NCI-H2171 treated with DMSO at 0.1 percent for 48 hours (cell line): ENCODE measurements at places on chromosomes 7 and 10.
A peak's percentile ranks its signal among the peaks of the same experiment; 100 is the strongest.

DNA sequence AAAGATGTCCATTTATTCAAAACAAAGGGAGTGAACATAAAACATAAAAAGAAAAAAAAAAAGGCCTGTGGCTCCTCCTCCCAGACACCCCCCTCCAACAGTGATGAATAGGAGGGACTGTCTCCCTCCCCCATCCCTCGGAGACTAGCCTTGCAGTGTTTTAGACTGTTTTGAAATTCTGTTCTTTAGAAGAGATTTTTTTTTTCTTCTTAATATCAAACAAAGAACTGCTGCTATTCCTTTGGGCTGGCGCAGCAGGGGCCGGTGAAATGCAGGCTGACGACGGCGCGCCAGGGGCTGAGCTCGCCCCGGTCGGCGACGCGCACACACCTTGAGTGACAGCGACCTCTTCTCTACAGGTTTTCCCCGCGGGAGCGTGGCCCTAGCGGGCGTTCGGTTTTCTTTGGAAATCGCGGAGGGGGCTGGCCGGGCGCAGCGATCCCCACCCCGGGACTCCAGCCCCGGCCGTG is at the start of gene LANCL2:
LANCL2 (plus strand) TSS at position 133 of the 470 bp plus-strand sequence. CDS start 689 bp downstream, outside the sequence.
- peak; percentile 79 for DNase-seq

GRCh38 chr10:67506083-67506756 is 189.8 kb downstream of the CTNNA3 start:
- no peak for DNase-seq

GRCh38 chr7:99003419-99003818 is 125.1 kb downstream of the TRRAP start:
- no peak for DNase-seq

- no peak for DNase-seq
Measured at GRCh38 chr7:151013733-151014497, 10.4 kb downstream of the ATG9B start.

DNA sequence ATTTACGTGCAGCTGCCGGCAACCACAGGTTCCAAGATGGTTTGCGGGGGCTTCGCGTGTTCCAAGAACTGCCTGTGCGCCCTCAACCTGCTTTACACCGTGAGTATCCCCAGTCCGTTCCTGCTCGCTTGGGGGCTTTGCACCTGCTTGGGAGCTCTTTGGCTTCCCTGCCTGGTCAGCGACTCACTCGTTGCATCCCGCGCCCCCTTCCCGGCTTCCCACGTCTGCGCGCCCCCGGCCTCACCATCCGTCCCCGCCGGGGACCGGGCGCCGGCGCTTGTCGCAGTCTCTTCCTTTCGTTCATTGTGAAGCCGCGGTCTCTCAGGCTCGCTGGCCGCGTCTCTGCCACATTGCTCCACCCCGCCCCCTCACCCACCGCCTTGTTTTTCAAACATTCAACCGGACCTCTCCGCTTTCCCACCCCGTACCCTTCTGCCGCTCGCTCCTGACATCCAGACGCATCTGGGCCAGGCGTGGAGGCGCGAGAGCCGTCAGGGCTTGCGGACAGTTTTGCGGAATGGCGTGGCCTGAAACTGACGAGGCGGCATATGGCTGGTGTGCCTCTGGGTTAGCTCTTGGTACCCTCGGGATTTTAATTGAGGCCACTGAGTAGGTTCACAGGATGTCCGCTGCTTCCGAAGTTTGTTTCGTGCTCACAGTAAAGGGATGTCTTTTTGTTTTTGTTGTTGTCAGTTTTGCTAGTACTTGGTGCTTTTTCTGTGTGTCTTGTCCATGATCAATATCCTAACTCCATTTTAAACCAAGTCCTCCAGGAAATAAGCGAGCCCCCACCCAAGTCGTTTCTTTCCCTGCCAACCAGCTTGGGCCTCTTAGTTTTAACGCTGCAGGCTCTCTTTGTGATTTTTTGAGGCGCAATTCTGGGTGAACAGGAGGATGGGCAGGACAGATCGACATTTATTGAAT is 639 bp downstream of the TSPAN13 start:
- peak; percentile 75 for DNase-seq

- no peak for DNase-seq
Measured at GRCh38 chr10:17606547-17607040, 10.6 kb downstream of the HACD1 start.

- peak; percentile 20 for DNase-seq
Measured at GRCh38 chr10:85225311-85225710, 896.9 kb downstream of the CCSER2 start.

GRCh38 chr10:19929506-19930140 is 113.4 kb downstream of the PLXDC2 start:
- no peak for DNase-seq

GRCh38 chr7:88789480-88790064 is 6.0 kb downstream of the TEX47 start:
- peak; percentile 7 for DNase-seq

DNA sequence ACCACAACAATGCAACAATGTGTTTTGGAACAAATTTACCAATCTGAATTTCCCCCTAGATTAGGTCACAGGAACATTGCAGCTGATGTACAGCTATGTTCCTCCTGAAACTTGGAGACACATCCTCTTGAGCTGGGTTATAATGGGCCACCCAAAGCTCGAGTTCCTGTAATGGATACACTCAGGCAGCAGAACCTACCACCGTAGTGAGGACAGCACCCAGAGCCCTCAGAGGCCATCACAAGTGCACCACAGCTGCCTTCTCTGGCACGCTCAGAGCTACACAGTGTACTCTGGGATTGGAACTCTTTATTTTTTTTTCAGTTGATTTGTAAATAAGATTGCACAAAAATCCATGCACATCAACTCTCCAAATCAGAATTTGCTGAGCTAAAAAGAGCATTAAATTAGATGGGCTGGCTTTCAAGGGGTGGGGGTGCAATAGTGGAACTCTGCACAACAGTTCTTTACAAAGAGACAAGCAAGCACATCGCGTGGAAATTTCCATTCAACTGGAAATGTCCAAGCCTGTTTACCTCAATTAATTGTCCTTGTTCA is 56.7 kb downstream of the EGFR start:
- DNase-seq, result no peak

- no peak for DNase-seq
Measured at GRCh38 chr7:4024133-4024532, 658.0 kb upstream of the FOXK1 start.

DNA sequence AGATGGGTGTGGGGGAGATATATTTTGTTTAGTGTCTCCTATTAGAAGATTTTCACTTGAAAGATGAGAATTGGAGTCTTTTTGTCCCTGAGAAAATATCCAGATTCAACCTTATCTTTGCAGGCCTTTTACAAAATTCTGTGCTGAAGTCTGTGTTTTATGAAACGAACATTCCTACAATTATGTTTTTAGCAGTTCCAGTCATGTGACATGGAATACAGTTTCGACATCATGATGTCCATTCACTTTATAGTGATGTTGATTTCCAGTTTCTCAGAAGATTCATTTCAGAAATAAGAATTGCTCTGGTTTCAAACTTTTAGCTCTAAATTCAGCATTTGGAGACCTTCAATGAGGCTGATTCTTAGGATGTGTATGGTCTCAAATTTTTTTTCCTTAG is 54.4 kb downstream of the CACNB2 start:
- no peak for DNase-seq

DNA sequence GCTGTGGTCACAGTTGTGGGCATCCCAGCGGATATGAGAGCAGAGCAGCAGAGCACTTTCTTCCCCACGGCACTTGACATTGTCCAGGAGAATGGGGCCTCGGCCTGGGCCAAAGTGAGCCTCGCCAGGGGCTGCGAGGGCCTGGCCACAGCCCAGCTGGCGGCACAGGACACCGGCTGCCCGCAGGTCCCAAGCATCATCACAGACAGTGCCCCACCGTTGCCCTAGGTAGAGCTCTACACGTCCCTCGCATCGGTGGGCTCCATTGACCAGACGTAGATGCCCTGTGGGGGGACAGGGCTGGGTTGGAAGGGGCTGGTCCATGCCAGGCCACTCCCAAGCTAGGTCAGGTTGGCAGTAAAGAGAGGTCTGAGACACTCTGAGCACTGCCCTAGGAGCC is 19.4 kb downstream of the SSC4D start:
- no peak for DNase-seq

GRCh38 chr10:107148906-107149305 is 15.6 kb downstream of the SORCS1 start:
- no peak for DNase-seq

- DNase-seq, result no peak
Measured at GRCh38 chr7:96697822-96698221, 11.8 kb downstream of the SEM1 start.

GRCh38 chr10:132187430-132188138 is 836 bp downstream of the DPYSL4 start:
- DNase-seq, result no peak

GRCh38 chr7:155069992-155070751 is at the start of gene HTR5A:
Gene HTR5A (plus strand): TSS chr7:155070324. CDS start chr7:155070900, 576 bp downstream.
- DNase-seq, result peak; percentile 7

GRCh38 chr7:135428011-135428410 is 81.9 kb downstream of the CNOT4 start:
- no peak for DNase-seq

DNA sequence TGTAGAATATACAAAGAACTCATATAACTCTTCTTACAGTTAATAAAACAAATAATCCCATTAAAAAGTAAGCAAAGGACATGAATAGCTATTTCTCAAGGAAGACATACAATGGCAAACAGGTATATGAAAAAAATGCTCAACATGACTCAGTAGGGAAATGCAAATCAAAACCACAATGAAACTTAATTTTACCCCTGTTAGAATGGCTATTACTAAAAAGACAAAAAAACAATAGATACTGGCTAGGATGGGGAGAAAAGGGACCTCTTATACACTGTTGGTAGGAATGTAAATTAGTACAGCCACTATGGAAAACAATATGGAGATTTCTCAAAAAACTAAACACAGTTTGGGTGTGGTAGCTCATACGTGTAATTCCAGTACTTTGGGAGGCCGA is 37.8 kb downstream of the HERPUD2 start:
- no peak for DNase-seq

GRCh38 chr10:1369197-1369596 is 313.0 kb downstream of the WDR37 start:
- no peak for DNase-seq

DNA sequence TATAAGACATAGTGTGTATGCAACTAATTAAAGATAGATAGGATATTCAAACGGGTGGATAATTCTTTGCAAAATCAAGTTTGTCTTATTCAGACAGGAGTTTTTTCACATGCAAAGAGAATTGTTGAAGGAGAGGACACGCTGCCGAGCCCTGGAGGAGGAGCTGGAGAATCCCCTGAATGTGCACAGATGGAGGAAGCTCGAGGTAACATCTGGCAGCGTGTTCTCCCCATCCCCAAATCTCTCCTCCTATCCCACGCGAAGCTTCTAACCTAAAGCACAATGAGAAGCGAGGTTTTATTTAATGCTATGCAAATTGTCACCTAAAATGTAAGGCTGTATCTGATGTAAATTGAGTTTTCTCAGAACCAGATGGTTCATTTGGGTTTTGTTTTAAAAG is 50.0 kb downstream of the CFAP58 start:
- DNase-seq, result peak; percentile 1

GRCh38 chr10:100009283-100009792 is 409 bp downstream of the DNMBP start:
- peak; percentile 38 for DNase-seq

DNA sequence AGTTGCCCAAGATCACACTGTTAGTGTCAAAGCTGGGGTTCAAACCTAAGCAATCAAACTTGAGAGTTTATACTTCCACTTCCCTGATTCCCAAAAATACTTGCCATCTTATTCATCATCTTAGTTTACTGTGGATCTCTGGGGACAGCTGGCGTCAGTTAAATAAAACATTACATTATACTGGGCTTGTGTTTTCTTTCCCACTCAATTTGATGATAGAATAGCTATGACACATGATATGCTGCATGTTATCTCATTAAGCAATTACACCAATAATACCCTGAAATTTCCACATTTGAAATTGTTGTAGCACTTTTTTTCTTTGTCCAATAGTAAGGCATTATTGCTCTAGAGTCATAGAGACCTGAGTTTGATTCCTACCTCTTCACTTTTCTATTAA is 62.9 kb upstream of the MXI1 start:
- DNase-seq, result no peak

DNA sequence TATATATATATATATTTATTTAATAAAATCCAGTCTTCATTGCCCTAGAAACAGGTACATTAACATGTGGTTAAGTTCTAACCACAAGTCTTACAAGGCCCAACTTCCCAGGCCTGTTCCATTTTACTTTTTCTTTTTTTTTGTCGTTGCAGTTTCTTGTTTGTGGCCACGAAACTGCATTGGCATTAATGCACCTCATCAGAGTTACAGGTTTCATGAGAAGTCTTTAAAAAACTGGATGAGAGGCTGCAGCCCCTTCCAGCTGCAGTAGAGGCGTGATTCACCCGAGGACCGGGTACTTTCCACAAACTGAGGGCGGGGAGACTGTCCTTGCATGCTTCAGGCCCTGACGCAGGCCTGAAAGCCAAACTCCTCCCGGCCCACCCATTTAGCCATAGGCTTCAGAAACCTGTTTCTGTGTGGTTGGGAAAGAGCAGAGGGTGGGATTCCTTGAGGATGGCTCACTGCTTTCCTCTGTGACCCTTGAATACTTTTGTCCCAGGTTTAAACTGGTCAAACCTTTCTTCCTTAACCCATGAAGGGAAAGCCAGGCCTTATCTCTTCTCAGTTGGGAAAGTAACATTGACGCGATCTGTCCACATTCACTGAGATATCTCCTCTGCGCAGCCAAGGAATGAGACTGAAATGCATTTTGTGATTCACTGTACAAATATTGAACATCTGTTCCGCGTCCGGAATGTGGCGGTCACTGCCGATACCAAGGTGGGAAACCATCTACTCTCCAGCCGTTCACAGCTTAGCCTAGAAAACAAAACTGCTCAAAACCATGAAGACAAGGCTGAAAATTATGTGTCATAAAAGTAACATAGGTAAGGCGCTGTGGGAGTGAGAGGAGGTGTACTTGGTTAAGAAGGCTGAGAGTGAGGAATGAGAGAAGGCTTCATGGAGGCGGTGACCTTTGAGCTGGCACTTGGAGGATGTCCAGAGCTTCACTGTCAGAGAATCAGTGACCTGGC is 311.7 kb downstream of the GATA3 start:
- DNase-seq, result no peak

GRCh38 chr10:73799899-73800559 is 11.4 kb downstream of the NDST2 start:
- DNase-seq, result no peak

- DNase-seq, result no peak
Measured at GRCh38 chr10:69499726-69500689, 48.7 kb downstream of the TSPAN15 start.
